ENCODE measurements at places on chromosomes 4 and X. TPM values are rescaled to one million over a fixed set of nuclear protein-coding genes. Genes with fewer than 3 reads are reported as not detected.

PLXNA3 gene
- 66.3 TPM for total RNA-seq

DSPP gene
- not detected for total RNA-seq

PF4V1 gene
- 67.9 TPM for total RNA-seq

SPIN2B gene
- total RNA-seq = 9.9 TPM

HSFX1 gene
- 0.76 TPM for total RNA-seq

TRPC5OS gene
- not detected for total RNA-seq

FDCSP gene
- total RNA-seq = not detected

COMMD8 gene
- 10.1 TPM for total RNA-seq

GRCh38 chr4:82421796-82422560 lies 8.3 kb downstream of the HNRNPDL start:
- no peak for DNase-seq

DNA sequence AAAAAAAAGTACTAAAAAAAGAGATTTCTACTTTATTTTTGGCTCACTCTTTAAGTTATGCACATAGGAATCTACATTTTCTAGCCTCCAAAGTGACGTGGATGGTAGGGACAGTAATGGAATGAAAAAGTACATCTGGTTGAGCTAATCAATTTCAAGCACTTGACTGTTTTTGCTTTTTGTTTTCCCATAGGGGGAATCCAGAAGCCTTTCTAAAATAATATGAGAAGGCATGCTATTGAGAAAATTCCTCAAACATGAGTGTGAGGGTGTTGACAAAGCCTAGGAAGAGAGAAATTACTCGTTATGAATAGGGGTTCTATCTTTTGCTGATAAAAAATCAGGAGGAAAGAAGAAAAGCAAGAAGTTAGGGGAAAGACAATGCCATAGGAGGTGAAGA lies 242.5 kb upstream of the PUDP start:
- no peak for DNase-seq

DNA sequence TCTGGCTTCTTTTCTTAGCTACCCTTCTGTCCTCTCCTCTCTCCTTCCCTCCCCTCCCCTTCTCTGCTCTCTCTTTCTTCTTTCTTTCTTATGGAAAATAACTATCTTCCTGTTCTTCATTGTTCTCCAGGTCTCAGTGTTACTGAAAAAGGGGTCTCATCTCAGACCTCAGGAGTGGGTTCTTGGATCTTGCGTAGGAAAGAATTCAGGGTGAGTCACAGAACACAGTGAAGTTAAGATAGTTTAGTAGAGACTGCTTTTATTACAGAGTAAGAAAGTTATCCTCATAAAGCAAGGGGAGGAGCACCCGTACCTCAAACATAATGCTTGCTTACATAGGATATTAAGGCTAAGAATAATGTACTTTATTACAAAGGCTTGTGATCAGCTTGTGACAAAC lies 31.8 kb upstream of the CWH43 start:
- DNase-seq = no peak

- no peak for DNase-seq
These were observed 136.1 kb downstream of the MSL3 start for GRCh38 chrX:11893933-11894710.

GRCh38 chr4:37780444-37781130 lies 45.9 kb upstream of the PGM2 start:
- no peak for DNase-seq

GRCh38 chr4:6322761-6323566 lies 53.3 kb downstream of the WFS1 start:
- no peak for DNase-seq

- DNase-seq = no peak
These were observed 13.4 kb upstream of the HPSE start for GRCh38 chr4:83348074-83348473.

DNA sequence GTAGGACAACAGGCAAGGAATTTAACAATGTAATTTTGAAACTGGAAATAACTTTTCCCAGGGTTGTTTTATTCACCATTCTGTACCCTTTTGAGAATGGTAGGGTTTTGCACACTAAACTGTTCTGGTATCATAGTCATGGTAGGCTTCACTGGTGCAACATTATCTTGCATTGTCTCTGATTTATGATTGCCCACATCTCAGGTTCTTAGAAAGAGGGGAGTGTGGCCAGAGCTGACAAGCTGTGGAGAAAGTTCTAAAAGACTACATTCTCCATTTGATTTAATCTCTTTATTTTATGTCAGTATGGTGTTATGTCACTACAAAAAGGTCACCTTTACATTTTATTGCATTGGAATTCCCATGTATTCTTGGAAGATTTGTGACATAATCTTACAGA lies 447.3 kb downstream of the GRIA2 start:
- DNase-seq = no peak

DNA sequence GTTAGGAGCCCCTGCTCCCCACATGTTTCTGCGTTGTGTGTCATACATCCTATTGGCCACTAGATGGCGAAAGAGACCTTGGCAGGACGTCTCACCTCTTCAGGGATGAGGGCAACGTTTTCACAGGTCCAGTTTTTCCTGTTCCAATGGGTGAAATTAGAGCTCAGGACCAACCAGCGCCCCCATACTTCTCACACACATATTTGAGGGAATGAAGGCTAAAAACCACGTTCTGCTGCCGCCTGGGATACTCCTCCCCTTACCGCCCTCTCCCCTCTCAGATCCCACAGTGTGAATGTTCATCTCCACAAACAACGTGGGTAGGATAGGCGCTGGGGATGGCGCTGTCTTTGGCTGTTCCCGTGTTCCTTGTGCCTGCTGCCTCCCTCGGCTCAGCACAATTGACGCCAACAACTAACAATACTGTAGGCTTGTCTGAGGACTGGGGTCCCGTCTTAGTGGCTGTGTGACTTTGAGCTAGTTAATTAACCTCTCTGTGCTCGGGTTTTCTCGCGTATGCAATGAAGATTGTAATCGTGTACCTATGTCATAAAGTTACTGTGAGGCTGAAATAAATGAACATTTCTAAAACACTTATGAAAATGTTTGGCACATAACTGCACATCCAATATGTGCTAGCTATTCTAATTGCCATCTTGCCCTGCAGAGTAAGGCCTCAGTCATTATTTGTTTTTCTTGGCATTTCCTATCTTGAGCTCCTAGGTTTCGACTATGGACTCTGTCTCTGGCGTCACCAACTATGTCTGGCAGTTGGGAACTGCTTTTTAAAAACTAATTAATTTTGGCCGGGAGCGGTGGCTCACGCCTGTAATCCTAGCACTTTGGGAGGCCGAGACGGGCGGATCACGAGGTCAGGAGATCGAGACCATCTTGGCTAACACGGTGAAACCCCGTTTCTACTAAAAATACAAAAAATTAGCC lies 181.3 kb upstream of the STK26 start:
- DNase-seq = peak; percentile 11

- no peak for DNase-seq
These were observed 22.0 kb downstream of the DHRSX start for GRCh38 chrX:2478546-2479419.

GRCh38 chrX:110257889-110258288 lies 60.0 kb downstream of the AMMECR1 start:
- DNase-seq = no peak

DNA sequence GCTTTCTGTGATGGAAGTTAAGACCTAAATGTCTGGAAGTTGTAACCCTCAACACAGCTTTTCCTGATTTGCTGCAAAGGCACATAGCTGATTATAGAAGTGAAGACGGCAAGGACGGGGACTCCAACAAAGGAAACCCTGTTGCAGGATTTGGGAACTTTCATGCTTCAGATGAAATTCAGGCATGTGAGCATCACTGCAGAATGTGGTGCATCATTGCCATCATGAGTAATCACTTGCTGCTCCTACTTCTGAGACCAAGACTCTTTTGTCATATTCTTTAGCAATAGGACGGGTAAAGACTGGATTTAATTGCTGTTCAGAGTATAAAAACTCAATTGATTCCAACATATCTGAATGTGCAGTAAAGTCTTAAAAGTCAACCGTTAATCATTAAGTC lies 35.8 kb downstream of the YIPF6 start:
- no peak for DNase-seq

GRCh38 chr4:76407440-76408119 lies 13.4 kb downstream of the CCDC158 start:
- DNase-seq = no peak

DNA sequence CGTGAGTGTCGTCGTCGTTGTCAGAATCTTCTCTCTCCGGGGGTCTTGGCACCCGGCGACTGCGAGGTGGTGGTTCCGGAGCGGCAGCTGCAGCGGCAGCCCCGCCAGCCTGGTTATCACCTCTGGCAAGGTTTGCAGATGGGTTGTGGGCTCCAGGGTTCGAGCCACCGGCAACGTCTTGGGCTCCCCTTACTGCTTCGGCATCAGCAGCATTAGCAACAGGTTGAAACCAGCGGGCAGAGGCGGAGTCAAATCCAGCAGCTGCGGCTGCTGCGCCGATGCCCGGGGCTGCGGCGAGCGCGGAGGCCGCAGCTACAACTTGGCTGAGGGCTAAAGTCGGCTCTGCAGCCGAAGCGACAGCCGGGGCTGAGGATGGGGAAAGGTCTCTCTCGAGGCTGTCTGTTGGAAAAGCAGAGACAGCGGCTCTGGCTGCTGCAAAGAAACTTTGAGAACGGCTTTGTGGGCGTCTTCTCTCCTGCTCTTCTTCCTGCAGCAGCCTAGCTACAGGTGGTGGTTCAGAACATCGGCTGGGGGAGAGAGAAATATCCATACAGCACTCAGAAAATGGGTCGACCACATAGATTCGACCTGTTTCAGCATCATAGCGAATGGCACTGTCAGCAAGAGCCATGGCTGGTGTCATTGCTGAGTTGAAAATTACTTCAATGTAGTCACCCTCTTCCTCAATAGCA lies 3.6 kb downstream of the IRS4 start:
- no peak for DNase-seq

GRCh38 chr4:25223802-25224375 lies 9.9 kb upstream of the PI4K2B start:
- DNase-seq = no peak

- DNase-seq = no peak
These were observed 23.4 kb upstream of the ZFP42 start for GRCh38 chr4:187972135-187972534.

GRCh38 chrX:51459125-51459524 lies 37.3 kb downstream of the NUDT11 start:
- no peak for DNase-seq
